ENCODE measurements at places on chromosomes 6 and 20.

DNA sequence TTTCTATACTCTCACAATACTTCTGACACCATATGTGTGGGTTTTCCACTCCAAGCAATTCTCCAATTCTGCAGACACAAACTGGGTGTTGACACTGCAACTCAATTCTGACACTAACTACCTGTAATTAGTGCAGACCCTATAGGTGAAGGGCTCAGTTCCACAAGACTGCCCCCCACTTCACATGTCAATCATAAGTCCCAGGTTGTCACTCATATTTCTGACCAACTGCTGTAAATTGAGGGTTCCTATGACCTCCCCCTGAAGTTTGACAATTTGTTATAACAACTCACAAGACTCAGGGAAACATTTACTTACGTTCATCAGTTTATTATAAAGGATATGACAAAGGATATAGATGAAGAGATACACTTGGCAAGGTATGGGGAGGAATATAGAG is 18.3 kb downstream of the GPX6 start:
- no peaks in the 10 kb centered on the region for H3K36me3 ChIP-seq
- no peak for DNase-seq
- H3K4me1 ChIP-seq = no peaks in the 10 kb centered on the region
- H3K4me3 ChIP-seq = no peak overlapping the region

DNA sequence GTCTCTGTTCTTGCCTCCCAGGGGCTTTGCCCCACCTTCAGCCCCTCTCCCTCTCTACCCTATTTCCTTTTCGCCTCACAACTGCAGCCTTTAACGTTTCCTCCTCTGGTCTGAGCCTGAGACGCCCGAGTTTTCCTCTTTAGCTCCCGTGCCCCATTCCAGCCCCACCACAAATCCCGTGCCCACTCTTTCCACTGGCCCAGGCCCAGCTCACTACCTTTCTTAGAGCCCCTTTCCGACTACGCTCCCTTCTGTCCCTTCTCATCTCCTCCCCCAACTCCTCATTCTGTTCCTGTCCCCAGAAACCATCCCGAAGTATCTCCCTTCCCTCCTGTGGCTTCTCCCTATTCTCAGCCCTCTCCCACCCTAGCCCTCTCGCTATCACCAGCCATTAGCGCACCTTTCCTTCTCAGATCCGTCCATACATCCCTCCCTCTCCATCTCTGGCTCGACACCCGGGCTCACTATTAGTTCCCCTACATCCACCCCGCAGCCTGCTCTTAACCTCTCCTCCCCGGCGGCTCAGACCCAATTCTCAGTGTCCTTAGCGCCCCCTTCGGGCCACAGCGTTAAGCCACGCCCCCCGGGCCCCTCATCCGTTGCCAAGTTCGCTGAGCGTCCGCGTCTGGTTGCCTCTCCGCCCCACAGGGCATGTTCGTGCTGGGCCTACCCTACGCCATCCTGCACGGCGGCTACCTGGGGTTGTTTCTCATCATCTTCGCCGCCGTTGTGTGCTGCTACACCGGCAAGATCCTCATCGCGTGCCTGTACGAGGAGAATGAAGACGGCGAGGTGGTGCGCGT is 2.7 kb downstream of the SLC32A1 start:
- peak overlapping the region; percentile 35 for H3K27ac ChIP-seq
- H3K4me3 ChIP-seq = peak overlapping the region; percentile 36
- peaks cover 3% of the 10 kb centered on the region for H3K36me3 ChIP-seq
- peak; percentile 83 for DNase-seq
- H3K4me1 ChIP-seq = peaks cover 70% of the 10 kb centered on the region

- no peak overlapping the region for H3K4me3 ChIP-seq
- no peaks in the 10 kb centered on the region for H3K4me1 ChIP-seq
- DNase-seq = no peak
- no peaks in the 10 kb centered on the region for H3K36me3 ChIP-seq
These were observed 229.7 kb upstream of the ASCC3 start for GRCh38 chr6:101110814-101111213.

- H3K4me1 ChIP-seq = no peaks in the 10 kb centered on the region
- no peak overlapping the region for H3K4me3 ChIP-seq
- no peaks in the 10 kb centered on the region for H3K36me3 ChIP-seq
- H3K27ac ChIP-seq = no peak overlapping the region
- DNase-seq = no peak
- H3K27me3 ChIP-seq = peaks cover 5% of the 10 kb centered on the region
These were observed 18.6 kb downstream of the MYH7B start for GRCh38 chr20:34974246-34974645.

- peak; percentile 22 for DNase-seq
- peaks cover 23% of the 10 kb centered on the region for H3K27me3 ChIP-seq
- H3K27ac ChIP-seq = peak overlapping the region; percentile 89
- peak overlapping the region; percentile 93 for H3K4me3 ChIP-seq
These were observed 975 bp upstream of the PPT2 start for GRCh38 chr6:32152769-32153563.

DNA sequence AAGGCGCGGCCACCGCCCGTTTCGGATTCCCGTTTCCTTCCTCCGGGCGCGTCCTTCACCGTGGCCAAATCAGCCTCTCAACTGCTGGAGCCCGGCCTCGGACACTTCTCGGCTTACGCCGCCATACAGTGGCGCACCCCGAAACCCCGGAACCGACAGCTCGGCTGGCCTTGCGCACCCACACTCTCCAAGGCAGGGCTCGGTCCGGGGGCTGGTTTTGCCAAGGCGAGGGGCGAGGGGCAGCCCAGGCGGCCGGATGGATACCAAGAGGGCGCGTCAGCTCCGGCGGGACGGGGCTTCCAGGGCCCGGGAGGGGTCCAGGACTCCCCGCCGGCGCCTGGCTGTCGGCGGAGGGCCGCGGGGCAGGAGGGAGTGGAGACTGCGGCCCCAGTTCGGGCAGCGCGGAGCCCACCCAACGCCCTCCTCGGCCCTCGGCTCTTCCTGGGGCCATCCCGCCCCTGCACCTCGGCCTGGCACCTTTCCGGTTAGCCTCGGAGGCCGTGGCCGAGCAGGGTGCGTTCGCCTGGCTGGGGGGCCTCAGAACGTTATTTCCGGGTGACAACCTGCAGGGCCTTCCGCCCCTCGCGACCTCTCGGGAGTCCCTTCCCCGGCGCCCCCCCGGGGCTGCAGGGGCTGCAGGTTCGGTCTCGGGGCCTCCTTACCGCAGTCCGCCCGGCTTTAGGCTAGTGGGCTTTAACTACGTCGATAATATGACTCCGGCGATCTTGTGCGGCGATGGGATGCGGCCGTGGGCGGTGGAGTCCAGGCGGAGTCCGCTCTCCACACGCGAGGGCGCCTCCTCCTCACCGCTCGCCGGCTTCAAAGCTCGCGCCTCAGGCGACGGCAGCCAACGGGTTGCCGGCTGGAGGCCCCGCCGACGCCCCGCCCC is 697 bp upstream of the CEP43 start:
- H3K4me1 ChIP-seq = peaks cover 28% of the 10 kb centered on the region
- peaks cover 24% of the 10 kb centered on the region for H3K36me3 ChIP-seq
- H3K4me3 ChIP-seq = peak overlapping the region; percentile 83
- H3K27me3 ChIP-seq = no peaks in the 10 kb centered on the region
- peak overlapping the region; percentile 89 for H3K27ac ChIP-seq

- no peak overlapping the region for H3K4me3 ChIP-seq
- peaks cover 7% of the 10 kb centered on the region for H3K27me3 ChIP-seq
- no peak overlapping the region for H3K27ac ChIP-seq
- H3K4me1 ChIP-seq = no peaks in the 10 kb centered on the region
- H3K36me3 ChIP-seq = no peaks in the 10 kb centered on the region
These were observed 253.6 kb upstream of the EXOC2 start for GRCh38 chr6:946546-946945.

- no peak overlapping the region for H3K4me3 ChIP-seq
- H3K36me3 ChIP-seq = no peaks in the 10 kb centered on the region
- peaks cover 45% of the 10 kb centered on the region for H3K27me3 ChIP-seq
- no peak for DNase-seq
- no peak overlapping the region for H3K27ac ChIP-seq
These were observed 3.4 kb downstream of the SCUBE3 start for GRCh38 chr6:35216851-35217811.

DNA sequence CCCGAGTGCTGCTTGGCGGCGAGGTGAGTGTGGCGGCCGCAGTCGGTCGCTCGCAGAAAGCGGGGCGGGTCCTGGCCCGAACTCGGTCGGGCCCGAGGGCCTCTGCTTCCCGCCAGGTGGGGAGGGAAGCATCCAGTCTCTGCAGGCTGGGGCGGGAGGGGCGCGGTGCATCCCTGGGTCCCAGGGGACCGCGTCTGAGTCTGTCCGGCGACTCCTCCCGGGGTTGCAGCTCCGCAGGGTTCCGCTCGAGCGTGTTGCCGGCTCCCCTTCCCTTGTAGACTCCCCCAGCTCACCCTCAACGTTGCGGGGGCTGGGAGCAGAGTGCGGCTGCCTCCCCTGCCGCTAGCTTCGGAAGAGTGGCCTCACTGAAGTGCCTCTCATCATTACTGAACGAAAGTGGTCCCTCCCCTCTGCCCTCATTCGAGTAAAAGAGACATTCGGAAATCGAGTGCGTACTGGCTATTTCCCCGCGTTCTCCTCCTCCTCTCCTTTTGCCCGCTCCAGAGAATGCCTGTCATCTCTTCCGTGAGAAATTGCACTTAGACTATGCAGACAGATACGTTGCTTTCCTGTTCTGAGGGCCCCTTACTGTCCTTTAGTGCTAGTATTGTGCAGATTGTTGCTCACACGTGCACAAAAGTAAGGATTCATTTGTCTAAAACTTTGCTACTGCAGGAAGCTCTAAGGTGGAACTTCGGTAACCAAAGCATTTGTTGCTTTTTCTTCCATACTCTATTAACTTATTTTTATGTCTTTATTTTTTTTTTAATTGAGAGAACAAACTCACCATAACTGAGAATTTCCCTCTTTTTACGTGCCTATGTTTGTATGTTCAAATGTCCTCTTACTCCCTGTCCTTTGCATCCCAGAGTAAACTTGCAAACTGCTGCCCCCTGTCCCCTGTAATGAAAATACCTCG is 751 bp downstream of the MAP3K4 start:
- peak overlapping the region; percentile 92 for H3K27ac ChIP-seq
- peaks cover 40% of the 10 kb centered on the region for H3K4me1 ChIP-seq

GRCh38 chr20:13139459-13140150 is 81.5 kb upstream of the ISM1 start:
- no peak overlapping the region for H3K27ac ChIP-seq
- DNase-seq = no peak
- H3K36me3 ChIP-seq = no peaks in the 10 kb centered on the region
- no peak overlapping the region for H3K4me3 ChIP-seq
- H3K4me1 ChIP-seq = no peaks in the 10 kb centered on the region
- H3K27me3 ChIP-seq = peaks cover 10% of the 10 kb centered on the region

GRCh38 chr6:150775415-150776203 is 89.9 kb upstream of the MTHFD1L start:
- H3K36me3 ChIP-seq = peaks cover 13% of the 10 kb centered on the region
- no peak for DNase-seq
- peaks cover 5% of the 10 kb centered on the region for H3K4me1 ChIP-seq
- no peak overlapping the region for H3K27ac ChIP-seq
- no peak overlapping the region for H3K4me3 ChIP-seq
- no peaks in the 10 kb centered on the region for H3K27me3 ChIP-seq

DNA sequence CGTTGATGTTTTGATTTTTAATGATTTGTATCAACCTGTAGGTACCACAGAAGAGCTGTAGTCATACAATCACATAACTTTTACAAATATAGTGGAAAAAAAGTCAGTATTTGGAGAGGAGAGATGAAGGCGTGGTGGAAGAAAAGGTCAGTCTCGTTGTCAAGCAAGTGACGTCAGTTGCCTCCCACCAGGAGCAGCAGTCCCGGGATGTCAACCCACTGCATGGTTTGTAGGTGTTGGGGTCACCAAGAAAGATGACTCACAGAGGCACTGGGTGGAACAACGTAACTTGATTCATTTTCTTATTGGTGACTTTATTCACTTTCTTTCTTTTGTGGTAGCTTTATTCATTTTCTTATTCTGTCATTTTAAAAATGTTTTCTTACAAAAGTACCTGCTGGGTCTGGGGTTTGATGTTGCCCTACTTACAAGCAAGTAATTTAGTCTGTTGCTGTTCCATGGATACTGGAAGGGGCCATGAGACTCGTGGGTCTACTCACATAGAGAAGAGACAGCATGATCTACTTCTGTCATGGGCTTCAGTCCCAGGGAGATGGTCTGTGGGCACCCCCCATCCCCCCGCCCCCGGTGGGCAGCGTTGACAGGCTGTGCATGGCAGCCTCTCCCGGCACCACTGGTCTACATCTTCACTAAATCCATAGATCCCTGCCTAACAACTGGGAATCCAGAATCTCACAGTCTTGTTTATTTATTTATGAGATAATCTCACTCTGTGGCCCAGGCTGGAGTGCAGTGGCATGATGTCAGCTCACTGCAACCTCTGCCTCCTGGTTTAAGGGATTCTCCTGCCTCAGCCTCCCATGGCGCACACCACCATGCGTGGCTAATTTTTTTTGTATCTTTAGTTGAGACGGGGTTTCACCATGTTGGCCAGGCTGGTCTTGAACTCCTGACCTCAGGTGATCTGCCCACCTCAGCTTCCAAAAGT is 36.4 kb upstream of the SYNJ2 start:
- peaks cover 67% of the 10 kb centered on the region for H3K36me3 ChIP-seq
- peaks cover 47% of the 10 kb centered on the region for H3K4me1 ChIP-seq
- peak; percentile 77 for DNase-seq
- H3K27ac ChIP-seq = peak overlapping the region; percentile 78

DNA sequence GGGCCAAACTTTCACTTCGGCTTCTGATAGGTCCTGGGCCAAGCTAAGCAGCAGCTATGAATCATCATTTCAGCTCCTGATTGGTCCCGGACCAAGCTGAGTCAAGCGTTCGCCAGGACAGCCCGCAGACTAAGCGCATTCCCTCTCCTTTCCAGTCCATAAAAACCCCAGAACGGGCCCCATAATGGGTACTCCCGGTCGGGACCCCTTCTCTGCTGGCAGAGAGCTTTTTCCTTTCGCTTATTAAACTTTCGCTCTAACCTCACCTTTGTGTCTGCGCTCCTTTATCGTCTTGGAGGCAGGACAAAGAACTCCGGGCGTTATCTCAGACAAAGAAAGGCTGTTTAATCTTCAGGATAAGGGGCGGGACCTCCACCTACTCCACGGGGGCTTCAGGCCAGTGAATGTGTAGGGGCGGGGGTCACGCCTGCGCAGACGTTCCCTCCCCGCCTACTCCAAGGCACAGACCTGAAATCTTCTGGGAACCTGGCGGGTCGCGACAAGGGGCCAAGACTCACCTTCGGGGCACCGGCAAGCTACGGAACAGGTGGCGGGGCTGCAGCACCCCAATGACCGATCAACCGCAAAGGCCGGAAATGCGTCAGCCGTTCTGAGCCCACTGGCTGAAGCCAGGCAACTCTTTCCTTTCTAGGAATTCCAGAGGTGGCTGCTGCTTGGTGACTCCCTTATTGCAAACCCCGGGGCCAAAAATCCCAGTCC is at the start of gene ZSCAN31:
Gene ZSCAN31 (minus strand): TSS at position 585 of the 720 bp plus-strand sequence. CDS start 6,465 bp downstream, outside the sequence.
- peaks cover 3% of the 10 kb centered on the region for H3K4me1 ChIP-seq
- DNase-seq = peak; percentile 76
- H3K27me3 ChIP-seq = no peaks in the 10 kb centered on the region
- H3K27ac ChIP-seq = no peak within 1 kb of the TSS
- H3K4me3 ChIP-seq = no peak within 1 kb of the TSS

All from activated naive CD8-positive, alpha-beta T cell treated with anti-CD3 and anti-CD28 coated beads, Interleukin-2, amount 50 U/mL, for 24 hours (primary cell).